ENCODE measurements at places on chromosomes 4 and X.
A peak's percentile ranks its signal among the peaks of the same experiment; 100 is the strongest.

DNA sequence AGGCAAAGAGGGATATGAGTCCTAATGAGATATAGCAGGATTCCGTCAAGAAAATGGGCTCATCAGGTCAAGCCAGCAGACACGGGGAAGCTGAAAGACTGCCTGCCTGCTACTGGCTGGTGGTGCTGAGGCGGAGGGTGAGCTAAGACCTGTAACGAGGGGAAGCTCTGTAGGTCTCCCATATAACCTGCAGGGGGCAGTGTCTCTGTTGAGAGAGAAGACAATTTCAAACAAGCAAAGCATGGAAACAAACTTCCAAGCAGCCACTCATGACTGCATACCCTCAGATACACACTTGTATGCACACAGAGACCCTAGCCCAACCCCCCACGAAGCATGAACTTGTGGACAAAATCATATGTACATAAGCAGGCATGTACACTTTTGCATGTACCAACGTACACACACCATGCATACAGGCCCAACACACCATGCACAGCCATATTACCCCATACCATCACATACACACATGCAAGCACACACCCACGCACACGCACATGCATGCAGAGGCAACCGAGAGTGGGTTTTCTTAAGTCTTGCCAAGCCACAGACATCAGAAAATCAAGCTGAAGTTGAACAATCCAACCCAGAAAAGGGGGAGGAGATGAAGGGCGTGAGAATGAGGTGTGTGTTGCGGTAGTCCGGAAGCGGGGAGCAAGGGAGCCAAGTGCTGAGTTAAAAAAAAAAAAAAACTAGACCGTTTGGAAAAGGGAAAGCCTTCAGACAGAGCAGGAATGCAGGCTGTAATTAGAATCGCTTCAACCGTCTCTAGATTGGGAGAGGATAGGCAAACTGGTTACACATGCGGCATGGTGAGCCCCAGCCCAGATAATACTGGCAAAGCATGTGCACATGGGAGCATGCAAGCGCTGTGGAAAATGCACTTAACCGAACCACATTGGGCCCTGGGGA lies 71.0 kb downstream of the PJA1 start:
- peak; percentile 46 for DNase-seq

- DNase-seq = no peak
Measured at GRCh38 chr4:147034372-147034771, 88.7 kb upstream of the TTC29 start.

GRCh38 chr4:2366252-2367192 lies 51.9 kb downstream of the ZFYVE28 start:
- DNase-seq = no peak

GRCh38 chrX:111349934-111350333 lies 62.1 kb downstream of the DCX start:
- DNase-seq = no peak

- no peak for DNase-seq
Measured at GRCh38 chr4:126395664-126396063, 1080.9 kb downstream of the FAT4 start.

DNA sequence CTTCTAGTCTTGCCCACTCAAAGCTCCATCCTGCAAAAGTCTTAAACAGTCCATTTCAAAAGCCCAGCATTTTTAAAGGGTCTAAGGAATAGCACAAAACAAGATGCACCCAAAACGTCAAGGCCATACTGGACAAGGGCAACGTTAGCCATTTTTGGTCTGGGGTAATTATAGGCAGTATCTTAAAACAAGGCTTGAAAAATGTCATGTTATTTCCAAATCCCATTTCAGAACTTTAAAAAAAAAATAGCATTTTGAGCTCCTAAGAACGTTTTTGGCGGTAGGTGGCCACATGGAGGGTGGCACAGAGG lies 584 bp upstream of the TMEM165 start:
- no peak for DNase-seq

- no peak for DNase-seq
Measured at GRCh38 chr4:164571593-164572390, 182.1 kb upstream of the SMIM31 start.

DNA sequence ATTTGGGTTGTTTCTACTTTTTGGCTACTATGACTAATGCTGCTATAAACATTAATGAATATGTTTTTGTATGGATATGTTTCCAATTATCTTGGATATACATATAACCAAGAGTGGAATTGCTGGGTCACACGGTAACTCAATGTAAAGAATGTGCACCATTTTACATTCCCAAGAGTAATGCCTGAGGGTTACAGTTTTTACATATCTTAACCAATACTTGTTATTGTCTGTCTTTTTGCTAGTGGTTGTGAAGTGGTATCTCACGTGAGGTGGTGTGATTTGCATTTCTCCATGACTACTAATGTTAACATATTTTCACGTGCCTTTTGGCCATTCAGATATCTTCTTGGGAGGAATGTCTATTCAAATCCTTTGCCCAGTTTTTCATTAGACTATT lies 200.3 kb upstream of the MAB21L2 start:
- DNase-seq = no peak

- DNase-seq = no peak
Measured at GRCh38 chr4:107314156-107314555, 278.0 kb upstream of the DKK2 start.

All from globus pallidus (tissue), 1 donor.